ENCODE measurements at places on chromosomes 5 and 9.

DNA sequence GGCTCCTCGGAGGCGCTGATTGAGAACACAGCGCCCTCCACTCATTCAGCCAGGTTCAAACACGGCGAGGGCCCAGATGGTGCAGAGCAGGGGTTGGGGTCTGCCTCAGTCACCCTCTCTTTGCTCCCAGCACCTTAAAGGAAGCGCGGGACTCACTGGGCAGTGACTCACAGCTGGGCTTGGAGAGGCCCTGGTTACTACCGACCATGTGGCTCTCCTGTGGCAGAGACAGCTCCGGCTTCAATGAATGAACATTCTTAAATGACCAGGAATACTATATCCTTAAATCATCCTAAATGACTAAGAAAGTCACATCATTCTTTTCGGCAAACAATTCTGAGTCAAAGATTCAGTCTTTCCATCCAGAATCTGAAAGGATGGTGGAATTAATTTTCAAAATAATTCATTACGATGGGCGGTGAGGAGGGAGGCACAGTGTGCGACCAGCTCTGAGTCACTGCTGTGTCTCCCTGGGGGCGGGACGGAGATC, 1.6 kb upstream of the INPP5E start:
- DNase-seq = no peak

DNA sequence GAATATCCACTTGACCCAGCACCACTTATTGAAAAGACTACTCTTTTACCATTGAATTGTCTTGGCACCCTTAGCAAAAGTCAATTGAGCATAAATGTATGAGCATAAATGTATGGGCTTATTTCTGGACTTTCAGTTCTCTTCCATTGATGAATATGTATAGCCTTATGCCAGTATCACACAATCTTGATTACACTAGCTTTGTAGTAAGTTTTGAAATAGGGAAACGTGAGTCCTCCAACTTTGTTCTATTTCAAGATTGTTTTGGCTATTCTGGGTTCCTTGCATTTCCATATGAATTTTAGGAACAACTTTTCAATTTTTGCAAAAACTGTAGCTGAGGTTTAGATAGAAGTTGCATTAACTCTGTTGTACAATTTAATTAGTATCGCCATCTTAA, 601.0 kb downstream of the TLE1 start:
- no peak for DNase-seq

- no peak for DNase-seq
Observed at GRCh38 chr5:35856765-35857351, at the start of gene IL7R. Gene IL7R (plus strand): TSS chr5:35856891. CDS start chr5:35856978, 87 bp downstream.

GRCh38 chr5:39713250-39713916, 288.6 kb upstream of the DAB2 start:
- no peak for DNase-seq

DNA sequence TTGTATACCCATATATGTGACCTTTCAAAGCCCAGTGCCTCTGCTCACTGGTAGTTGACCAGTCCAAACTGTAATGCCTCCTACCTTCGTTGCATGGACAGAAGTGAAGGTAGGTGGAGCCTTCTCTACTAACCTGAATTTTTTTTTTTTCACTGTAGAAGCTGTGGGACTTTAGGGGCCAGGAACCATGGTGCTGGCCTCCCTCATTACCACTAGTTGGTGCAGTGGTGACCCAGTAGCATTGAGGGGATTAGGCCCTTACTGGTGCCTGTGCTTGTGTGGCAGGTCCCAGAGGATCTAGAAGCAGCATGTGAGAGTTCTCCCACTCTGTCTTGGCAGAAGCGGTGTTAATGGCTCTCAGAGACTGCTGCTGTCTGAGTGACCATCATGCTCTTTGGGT, 2.3 kb downstream of the RALGPS1 start:
- DNase-seq = no peak

DNA sequence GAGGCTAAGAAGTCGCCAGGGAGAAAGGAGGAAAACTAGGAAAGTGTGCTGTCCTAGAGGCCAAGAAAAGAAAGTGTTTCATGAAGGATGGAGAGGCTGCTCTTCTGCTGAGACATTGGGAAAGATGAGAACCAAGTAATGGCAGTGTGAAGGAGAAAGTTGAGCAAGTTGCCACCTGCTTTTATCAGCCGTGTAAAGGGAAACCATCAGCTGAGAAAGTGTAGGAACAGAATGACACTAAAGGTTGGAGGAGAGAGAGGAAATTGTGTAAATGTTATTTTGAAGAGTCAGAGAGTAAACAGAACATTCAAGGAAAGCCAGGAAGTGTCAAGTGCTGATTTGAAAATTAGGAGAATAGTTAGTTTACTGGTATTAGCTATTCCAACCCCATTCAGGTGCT, 125.0 kb downstream of the CEMIP2 start:
- DNase-seq = no peak

GRCh38 chr5:77337686-77338085, 127.2 kb downstream of the PDE8B start:
- no peak for DNase-seq

- no peak for DNase-seq
Observed at GRCh38 chr5:156396063-156396829, 69.3 kb downstream of the SGCD start.

DNA sequence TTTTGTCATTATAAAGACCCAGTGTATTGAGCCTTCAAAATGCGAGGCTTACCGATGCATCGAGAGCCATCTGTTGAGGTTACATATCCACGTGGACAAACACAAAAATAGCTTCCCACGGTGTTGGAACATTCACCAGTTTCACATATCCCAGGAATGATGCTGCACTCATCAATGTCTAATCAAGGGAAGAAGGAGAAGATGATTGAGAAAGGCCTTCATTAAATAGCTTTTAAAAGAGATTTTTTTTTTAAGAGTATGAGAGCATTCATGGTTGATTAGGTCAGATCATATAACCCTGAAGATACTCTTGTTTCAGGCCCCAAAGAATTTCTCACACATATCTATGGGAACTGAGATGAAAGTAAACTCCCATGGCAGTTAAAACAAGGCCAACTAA, 129.4 kb downstream of the FBN2 start:
- DNase-seq = no peak

- DNase-seq = no peak
Observed at GRCh38 chr5:132274050-132274792, 16.7 kb downstream of the PDLIM4 start.

DNA sequence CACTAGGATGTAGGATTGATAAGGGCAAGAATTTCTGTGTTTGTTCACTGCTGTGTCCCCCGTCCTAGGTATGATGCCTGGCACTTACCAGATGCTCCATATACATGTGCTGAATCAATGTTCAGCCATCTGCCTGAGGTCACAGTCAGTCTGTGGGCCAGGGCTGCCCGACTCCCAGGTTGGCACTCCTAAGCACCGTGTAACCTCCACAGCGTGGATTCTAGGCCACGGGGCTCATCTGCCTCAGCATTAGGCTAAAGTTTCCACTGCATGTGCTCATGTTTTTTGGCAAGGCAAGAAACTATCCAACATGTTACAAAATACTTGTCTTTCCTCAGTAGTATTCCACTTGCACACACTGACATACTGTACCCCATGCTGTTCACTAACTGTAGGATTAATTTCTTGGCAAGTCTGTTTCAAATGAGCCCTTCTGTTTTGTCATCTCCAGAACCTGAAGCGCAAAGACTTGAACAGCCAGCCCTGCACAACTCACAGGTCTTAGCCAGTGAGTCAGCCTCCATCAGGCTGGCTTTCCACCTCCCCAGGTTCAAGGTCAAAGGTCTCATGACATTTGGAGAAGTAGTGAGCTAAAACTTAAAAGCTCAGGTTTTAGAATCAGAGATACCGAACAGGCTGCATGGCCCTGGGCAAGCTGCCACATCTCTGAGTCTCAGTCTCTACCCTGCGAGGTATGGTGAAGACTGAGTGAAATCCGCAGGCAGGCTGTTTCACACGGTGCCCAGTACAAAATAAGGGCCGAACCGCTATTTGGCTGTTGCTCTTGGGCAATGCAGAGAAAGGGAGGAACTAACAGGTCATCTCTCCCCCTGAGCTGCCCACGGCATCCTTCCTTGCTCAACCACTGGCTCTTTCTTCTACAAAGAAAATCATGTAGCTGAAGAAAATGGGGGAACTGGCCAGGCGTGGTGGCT, 7.2 kb downstream of the TOR1A start:
- DNase-seq = no peak

- DNase-seq = no peak
Observed at GRCh38 chr9:123073991-123074422, 40.5 kb downstream of the GPR21 start.

GRCh38 chr9:626596-626995, 214.9 kb upstream of the DMRT1 start:
- no peak for DNase-seq

GRCh38 chr9:124366476-124367220, 48.6 kb downstream of the PSMB7 start:
- DNase-seq = no peak

DNA sequence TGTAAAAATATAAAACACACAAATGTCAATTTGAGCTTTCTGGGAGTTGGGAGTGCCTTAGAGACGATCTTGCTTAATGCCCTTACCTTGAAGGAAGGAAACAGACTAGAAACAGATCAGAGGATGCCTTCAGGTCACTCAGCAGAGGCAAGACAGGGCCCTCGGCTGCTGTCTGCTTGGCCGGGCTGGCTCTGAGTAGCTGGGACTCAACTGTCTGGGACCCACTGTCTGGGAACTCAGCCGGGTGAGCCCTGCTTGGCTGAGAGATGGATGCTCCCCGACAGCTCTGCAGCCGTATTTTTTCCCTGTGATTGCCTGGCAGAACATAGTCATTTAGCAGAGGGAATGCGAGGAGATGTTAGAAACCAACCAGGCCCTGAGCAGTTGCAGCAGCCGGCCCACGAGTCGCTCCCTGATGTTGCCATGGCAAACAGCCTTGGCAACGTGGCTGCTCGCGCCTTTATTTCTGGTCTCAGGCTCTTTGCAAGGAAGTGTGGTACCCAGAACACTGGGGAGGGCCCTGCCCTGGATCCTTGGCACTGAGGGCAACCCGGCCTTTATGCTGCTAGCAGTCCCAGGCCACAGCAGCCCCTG, 10.9 kb downstream of the PPARGC1B start:
- DNase-seq = peak; percentile 11

GRCh38 chr9:112020680-112021596, 124.3 kb downstream of the UGCG start:
- DNase-seq = no peak

DNA sequence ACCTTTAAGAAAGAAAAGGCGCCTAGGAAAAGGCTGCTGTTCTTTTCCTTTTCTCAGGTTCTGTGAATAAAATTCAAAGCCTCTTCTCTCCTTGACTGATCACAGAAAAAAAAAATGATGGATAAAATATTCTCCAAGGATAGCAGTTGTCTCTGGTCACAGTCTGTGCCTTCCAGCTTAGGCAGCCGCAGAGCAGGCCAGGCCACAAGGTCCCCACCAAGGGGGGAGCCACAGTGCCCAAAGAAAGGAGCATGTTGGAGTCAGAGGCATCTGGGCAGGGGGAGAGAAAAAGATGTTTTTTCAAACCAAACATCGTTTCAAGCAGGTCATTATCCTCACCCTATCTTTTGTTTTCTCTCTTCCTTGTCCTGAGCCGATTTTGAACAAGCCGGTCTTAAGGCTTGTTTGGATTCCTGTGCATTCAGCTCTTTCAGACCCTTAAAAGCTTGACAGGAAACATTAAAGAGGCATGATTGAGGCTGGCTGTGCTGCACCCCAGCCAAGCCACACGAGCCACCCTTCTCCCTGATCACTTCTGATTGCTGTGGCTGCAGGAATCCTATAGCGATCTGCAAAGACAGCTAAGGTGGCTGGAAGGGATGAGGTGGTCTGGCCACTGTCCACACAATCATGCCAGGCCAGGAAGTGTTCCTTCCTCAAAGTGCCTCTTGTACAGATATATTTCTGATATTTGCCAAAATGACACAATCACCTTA, 284.6 kb upstream of the TLE4 start:
- DNase-seq = no peak

GRCh38 chr5:160375166-160375565, 4.7 kb upstream of the C1QTNF2 start:
- no peak for DNase-seq

GRCh38 chr5:115579216-115579615, 23.1 kb downstream of the TICAM2 start:
- DNase-seq = peak; percentile 26

DNA sequence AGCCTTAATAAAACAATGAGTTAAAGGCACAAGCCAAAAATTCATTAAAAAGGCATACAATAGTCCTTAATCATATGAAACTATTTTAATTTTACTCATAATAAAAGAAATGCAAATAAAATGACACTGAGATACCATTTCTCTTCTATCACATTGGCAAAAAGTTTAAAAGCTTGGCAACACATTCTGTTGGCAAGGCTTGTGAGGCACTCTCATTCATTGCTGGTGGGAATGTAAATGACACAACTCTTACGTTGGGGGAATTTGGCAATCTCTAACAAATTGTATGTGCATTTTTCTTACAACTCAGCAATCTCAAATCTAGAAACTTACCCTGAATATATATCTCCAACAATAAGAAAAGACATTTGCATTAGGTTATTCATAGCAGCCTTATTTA, 111.6 kb downstream of the PRELID2 start:
- no peak for DNase-seq

DNA sequence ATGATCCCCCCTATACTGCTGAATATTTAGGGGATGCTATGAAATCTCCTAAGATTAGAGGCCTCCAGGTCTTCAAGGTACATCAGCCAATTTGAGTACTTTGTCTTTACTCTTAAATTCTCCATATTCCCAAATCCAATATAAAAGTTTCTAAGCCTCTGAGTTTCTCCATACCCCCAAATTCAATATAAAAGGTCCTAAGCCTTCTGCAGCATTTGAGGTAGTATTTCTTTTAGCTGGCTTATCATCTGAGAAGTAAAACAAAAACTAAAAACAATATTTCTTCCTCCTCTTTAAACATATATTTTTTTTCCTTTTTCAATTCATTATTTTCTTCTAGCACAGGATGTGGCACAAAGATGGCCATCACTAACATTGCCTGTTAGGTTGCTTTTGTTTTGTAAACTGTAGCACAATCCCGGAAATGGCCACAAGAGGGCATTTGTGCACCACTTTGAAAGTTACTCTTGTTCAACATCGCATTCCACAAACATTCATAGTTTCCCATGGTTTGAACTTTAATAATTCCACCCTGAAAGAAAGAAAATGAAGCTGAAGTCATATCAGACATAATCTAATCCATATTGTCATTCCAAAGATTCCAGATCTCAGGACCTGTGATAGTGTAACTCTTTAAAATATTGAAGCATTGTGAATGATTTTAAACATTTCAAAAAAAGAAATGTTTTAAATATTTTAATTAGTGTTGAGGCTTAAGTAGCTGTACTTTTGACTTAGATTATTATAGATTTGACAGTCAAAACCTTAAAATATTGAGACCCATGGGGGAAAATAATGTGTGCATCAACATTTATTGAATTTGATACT, 21.0 kb upstream of the SCGB3A2 start:
- peak; percentile 73 for DNase-seq

GRCh38 chr5:1867114-1867814, 15.5 kb downstream of the IRX4 start:
- DNase-seq = no peak

DNA sequence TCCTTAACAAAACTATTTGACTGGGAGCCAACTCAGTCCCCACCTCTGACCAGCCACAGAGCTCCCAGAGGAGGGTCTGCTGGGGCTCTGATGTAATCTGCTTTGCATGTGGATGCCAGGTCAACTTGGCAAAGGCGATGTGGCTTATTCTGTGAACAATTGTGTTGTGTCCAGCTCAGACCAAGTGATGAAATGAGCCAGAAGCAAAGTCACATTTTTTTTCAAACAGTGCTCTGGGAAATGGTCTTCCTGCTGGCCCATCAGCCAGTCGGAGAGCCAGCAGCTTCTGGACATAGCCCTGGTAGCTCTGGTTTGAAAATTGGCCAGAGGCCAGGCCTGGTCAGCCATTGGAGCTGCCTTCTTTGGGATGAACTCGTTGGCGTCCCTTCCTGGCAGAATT, 86.5 kb downstream of the ANGPTL2 start:
- peak; percentile 61 for DNase-seq

GRCh38 chr9:112091810-112092209, 83.3 kb downstream of the SUSD1 start:
- peak; percentile 19 for DNase-seq

Data from midbrain (tissue), 1 donor.